ENCODE measurements at places on chromosomes 1 and 21.

GRCh38 chr1:199815947-199816346 is 211.6 kb upstream of the NR5A2 start:
- no peak for DNase-seq

- DNase-seq, result no peak
Measured at GRCh38 chr1:196178083-196178635, 430.1 kb downstream of the KCNT2 start.

DNA sequence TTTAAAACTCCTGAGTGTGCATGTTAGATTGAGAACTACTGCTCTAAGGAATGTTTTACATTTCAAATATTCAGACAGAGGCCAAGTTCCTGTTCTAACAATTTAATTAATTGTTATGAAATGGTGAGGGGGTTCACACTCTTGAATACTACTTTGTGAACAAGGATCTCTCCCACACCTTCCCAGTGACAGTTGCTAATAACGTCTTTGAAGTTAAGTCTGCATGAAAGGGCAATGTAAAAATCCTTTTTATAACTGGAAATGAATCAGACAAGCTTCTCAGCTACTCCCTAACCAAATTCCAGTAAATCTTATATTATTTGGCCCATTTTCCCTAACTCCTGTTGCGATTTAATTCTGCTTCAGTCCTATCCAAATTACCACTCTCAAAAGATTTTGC is 828.5 kb upstream of the ADAMTS5 start:
- no peak for DNase-seq

DNA sequence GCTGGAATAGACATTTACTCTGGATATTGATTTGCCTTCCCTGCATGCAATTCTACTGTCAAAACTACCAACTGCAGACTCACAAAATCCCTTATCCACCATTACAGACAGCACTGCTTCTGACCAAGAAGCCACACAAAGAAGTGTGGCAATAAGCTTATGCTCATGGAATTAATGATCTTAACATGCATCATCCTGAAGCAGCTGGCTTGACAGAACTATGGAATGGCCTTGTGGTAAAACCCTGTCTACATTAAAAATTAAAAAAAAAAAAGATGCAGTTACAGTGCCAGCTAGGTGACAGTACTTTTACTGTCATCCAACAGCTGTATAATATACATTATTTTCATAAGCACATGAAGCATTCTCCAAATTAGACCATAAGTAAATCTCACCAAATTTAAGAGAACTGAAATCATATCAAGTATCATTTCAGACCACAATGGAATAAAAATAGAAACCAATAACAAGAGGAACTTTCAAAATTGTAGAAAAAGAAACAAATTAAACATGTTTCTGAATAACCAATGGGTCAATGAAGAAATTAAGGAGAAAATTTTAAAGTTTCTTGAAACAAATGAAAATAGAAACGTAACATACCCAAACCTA is 70.7 kb downstream of the SCMH1 start:
- no peak for DNase-seq

DNA sequence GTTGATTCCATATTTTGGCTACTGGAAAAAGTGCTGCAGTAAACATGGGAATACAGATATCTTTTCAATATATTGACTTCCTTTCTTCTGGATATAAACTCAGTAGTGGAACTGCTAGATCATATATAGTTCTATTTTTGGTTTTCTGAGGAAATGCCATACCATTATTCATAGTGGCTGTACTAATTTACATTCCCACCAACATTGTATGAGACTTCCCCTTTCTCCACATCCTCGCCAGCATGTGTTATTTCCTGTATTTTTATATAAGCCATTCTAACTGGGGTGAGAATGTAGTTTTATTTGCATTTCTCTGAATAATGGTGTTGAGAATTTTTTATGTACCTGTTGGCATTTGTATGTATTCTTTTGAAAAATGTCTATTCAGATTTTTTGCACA is 385.2 kb downstream of the NUF2 start:
- no peak for DNase-seq

DNA sequence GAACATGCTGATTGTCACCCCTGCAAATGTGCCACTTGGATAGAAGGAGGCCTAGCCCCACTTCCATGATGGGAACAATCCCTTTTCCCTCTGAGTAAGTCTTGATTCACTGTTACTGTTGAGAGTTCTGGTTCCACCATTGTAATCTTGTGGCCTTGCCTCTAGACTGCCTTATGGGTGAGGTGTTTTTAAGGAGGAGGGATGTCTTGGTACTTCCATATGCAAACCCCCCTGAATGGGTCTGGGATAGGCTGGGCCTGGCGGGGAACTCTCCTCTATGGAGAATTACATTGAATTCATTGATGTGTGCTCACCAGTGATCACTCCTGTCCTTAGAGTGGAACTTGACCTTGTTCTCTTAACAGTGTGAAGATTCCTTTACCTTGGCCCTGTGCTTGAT is 5.8 kb downstream of the GALNT2 start:
- no peak for DNase-seq

DNA sequence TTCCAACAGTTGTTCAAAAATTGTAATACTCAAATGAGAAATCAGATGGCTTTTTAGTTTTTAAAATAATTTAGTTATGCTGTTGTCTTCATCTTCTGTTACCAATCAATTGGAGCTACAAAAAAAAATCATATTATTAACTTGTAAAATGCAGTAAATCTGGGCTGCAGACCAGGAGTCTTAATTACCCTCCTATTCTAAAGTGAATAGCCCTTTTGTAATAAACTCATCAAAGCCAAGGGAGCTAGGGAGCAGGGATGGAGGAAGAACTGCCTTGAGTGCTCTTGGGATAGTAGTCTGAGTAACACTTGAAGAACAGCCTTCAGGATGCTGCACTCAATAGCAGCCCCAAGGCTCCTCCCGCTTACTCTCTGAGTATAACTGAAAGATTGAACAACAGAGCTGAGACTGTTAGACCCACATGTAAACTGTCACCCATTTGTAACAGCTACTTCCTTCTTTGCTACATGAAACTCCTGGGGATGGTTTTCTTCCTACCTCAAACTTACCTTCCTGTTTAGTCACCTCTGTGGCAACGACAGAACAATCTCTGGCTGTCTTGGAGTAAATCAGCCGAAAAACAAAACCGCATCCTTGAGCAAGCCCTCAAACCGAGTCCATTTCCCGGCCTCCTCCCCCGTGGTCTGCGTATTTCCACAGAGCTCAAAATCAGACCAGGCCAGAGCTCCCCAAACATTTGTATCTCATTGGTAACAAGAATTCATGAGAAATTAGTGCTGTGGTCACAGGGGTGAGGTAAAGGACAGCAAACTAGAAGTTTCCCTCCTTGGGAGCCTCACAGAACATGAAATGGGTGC is 55.9 kb downstream of the CD58 start:
- no peak for DNase-seq

DNA sequence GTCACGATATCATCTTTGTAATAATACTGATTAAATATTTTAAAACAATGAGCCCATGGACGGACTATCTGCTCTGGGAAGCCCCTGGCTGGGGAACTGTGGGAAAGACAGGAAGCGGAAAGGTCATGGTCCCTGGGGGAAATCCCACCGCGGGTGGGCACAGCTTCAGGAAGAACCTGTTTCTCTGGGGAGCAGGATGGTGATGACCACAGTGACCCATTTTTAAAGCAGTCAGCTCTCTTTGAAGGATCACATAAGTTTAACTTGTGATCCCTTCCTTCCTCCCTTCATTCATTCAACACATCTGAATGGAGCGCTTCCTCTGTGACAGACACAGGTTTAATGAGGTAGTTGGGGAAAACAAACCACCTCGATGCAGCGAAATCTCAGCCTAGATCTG is 73.0 kb downstream of the DHRS3 start:
- no peak for DNase-seq

GRCh38 chr1:119448127-119448511 is 33.2 kb downstream of the HSD3B2 start:
- DNase-seq, result no peak

DNA sequence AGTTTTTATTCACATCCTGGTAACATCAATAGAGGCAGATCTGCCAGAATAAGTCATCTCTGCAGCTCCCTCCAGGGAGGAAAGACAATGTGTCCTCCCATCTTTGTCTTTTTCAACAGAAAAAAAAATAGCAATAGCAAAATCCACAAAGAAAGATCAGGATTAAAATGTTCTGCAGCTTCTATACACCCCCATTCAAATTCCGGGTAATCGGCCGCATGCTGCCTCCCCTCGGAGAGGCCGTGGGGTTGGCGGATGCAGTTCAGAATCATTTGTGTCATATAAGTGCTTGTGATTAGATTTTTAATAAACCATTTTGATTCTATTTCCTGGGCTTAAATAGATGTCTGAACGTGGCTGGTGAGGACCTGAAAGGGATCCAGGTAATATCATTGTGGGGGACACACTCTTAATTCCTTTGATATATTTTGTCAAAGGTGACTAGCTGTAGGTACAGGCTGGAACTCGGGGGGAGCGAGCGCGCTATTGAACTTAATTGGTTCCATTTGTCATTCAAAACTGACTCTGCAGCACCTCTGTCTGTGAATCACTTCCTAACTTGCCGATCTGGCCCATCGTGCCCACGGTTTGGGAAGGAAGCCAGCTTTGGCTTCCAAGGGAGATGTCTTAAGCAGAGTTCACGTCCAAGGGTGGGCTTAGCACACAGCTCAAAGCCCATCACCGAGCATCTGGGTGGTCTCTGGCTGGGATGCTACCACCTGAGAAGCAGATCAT is 85.6 kb upstream of the ARHGEF16 start:
- no peak for DNase-seq

- DNase-seq, result no peak
Measured at GRCh38 chr21:46226920-46227599, 1.5 kb downstream of the LSS start.

GRCh38 chr1:168386949-168387586 is 106.4 kb downstream of the TBX19 start:
- DNase-seq, result peak; percentile 79

GRCh38 chr1:229088711-229089110 is 182.2 kb upstream of the RAB4A start:
- DNase-seq, result no peak

GRCh38 chr1:31733389-31734219 is 29.8 kb upstream of the COL16A1 start:
- DNase-seq, result no peak

- peak; percentile 64 for DNase-seq
Measured at GRCh38 chr21:34693192-34693810, 24.5 kb downstream of the CLIC6 start.

DNA sequence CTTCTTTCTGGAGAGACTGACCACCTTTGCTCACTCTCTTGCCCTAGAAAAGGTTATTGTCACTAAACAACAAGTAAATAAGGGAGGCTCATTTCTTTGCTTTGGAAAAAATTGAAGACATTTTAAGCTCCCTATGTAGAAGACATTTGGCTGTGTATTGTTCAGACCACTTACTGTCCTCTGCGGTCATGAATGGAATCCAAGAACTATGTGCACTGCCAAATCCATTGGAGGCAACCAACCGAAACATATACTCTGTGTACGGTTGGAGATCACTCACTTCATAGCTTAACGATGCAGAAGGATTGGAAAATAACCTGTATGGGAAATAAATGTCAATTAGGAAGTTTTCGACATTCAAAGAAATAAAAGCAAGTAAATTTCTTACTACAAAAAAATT is 332.8 kb downstream of the KCTD3 start:
- DNase-seq, result no peak

GRCh38 chr1:191711961-191712360 is 446.3 kb upstream of the RGS18 start:
- DNase-seq, result no peak

- no peak for DNase-seq
Measured at GRCh38 chr1:100265562-100265930, 470 bp upstream of the RTCA start.

DNA sequence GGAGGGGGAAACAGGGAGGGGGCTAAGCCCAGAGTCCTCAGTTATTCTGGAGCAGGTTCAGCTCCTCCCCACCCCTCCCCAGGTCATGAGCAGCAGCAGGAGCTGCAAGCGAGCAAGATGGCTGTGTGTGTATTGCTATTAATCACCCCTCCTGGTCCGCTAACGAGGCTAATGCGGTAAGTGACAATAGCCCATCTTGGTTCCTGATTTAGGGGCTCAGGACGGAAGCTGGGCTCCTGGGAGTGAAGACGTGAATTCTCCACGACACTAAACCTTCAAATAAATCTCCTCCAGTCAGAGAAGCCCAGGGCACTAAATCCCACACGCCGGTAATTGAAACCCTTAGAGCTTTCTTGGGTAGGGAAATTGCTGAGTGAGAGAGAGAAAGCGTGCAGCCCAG is 76.1 kb downstream of the TMEM53 start:
- DNase-seq, result no peak

DNA sequence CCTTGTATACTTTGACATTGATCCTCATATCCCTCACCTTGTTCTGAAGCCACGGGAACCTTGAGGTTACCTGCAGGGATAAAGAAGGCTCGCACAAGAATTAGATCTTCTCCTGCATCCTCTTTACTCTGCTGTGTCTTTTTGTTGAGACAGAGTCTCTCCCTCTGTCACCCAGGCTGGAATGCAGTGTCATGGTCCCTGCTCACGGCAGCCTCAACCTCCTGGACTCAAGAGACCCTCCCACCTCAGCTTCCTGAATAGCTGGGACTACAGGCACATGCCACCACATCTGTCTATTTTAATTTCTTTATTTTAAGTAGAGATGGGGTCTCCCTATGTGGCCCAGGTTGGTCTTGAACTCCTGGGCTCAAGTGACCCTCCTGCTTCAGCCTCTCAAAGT is 134.7 kb downstream of the PTPRC start:
- no peak for DNase-seq

DNA sequence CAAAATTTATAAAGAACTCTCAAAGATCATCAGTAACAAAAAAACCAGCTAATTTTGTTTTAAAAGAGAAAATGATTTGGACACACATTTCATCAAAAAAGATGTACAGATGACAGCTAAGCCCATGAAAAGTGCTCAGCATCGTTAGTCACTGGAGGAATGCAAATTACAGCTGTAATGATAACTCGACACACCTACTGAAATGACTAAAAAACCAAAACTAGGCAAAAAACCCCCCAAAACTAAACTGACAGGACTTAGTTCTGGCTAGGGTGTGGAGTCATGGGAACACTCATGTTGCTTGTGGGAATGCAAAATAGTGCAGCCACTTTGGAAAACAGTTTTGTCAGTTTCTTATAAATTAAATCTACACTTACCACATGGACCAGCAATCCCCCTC is 59.5 kb downstream of the CNIH3 start:
- no peak for DNase-seq

- DNase-seq, result no peak
Measured at GRCh38 chr1:155125511-155125945, 2.1 kb upstream of the EFNA1 start.

GRCh38 chr1:168472223-168472622 is 71.6 kb downstream of the XCL2 start:
- DNase-seq, result no peak

DNA sequence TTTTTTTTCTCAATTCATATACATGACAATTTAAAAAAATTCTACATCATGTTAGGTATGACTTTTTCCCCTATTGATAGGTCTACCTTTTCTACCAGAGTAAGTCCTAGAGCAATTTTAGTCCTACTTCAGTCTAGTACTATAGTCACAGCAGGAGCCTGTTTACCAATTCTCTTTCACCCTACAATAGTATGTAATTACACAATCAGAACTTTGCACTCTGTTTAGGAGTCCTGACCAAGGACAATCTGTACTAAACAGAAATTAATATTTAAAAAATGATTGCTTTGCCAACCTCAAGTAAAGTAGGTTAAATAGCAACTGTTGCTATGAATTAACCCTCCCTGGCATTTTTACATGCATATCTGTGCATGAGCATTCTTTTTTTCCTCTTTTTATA is 810 bp upstream of the CYP4A11 start:
- DNase-seq, result no peak
